ENCODE measurements at places on chromosomes 3 and 15.

GRCh38 chr3:195821403-195822130, 9.8 kb upstream of the MUC4 start:
- no peak for DNase-seq

DNA sequence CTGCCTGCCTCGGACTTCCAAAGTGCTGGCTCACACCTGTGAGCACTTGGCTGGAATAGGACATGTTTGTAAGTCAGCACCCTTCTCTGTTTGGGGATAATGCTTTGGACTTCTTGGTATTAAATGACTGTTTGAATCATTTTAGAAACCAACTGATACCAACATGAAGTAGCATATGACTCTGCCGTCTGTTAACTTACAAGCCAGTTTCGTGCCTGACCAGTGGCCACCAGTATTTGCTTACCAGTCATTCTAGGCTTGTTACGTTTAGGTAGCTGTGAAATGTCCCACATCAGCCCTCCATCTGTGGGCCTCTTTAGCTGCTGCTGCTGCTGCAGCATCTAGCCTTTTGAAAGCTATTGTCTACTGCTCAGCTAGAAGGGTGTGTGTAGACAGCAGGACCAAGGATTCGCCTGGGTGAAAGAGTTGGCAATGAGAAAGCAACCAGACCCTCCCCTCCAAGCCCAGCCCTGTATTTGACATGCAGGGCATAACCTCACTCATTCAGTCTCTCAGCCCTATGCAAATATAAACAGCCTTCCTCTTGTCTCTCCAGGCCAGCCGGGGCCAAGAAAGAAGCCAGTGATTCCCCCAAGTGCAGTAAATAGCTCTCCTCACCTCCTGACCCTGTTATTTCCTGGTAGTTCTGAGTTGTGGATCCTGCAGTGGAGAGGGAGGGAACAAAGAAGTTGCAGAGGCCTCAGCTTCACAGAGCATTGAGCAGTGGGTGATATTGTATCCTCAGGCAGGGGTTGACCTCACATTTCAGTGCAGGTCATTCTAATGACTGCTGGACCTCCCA, 51.0 kb downstream of the NKIRAS1 start:
- peak; percentile 38 for DNase-seq

DNA sequence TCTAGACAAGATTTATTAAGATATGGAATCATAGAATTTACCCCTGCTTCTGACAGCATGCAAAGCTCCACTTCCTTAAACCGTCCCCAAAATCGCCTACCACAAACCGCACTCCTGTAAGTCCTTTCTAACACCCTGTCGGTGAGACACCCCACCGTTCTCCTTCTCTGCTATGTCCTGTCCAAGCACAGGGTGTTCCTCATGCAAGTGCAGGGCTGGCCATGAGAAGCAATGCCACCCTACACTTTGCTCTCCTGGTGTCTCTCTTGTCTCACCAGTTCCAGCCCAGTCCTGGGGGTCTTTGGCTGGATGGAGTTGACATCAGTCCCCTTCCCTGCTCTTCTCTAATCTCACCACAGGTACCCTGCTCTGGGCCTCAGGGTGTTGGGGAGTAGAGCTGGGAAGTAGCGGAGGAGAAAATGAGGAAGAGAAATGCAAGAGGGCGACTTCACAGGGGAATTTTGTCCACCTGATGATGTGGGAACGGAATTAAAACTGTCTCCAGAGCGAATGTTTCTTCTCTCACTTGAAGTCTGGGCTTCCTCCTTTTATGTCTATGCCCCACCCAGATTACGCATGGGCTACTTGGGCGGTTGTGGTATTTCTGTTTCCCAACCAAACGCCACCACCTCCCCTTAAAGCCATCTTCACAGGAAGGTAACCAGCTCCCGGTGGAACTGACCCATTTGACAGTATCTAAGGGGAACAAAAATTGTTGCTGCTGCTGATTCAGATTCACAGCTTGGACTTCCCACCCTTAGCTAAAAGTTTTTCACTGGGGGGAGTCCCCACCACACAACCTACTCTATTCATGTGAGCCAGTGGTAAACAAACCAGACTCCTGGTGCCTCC, 49.9 kb downstream of the CASR start:
- no peak for DNase-seq

DNA sequence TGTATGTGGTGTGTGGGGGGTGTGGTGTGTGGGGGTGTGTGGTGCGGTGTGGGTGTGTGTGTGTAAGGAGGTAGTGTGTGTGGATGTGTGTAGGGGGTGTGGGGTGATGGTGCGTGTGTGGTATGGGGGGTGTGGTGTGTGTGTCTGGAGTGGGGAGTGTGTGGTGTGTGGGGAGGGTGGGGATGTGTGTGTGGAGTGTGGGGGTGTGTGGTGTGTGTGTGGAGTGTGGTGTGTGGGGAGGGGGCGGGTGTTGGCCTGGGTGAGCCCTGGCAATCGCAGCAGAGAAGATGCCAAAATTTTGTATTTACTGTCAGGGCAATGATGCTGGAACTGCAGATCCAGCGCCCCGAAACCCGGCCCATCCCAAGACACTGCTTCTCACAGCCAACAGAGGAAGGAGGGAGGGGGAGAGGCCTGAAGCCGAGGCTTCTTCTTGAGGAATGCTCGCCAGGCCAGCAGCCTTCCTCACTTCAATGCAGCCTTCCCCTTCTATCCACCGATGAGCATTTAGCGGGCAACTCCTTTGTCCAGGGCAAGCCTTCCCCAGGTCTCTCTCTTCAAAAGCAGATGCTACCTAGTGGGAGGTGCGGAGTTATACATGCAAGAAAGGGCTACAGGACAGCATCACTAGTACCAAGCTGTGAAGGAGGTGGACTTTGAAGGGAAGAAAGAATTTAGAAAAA, 11.9 kb upstream of the SRP14 start:
- DNase-seq: peak; percentile 32

GRCh38 chr3:57978316-57978715, 29.9 kb upstream of the FLNB start:
- DNase-seq: no peak

GRCh38 chr3:68483041-68483440, 449.3 kb downstream of the TAFA4 start:
- DNase-seq: no peak

DNA sequence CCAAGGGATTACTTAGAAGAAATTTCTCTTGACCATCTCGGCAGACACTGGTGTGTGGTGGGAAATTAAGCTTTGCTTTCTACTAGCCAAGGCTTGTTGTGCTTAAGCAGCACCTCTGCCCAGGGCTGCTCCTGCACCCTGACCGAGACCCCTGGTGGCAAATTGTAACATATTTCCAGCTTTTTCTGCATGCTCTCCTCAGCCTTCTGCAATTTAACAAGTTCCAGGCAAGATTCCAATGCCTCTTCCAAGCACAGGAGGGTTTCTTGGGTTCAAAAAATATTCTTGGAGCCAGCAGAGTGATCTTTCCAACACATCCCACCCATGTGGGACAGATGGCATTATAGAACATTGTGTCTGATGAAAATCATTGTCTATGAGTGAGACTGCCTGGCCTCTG, 210.5 kb downstream of the CLSTN2 start:
- DNase-seq: no peak

DNA sequence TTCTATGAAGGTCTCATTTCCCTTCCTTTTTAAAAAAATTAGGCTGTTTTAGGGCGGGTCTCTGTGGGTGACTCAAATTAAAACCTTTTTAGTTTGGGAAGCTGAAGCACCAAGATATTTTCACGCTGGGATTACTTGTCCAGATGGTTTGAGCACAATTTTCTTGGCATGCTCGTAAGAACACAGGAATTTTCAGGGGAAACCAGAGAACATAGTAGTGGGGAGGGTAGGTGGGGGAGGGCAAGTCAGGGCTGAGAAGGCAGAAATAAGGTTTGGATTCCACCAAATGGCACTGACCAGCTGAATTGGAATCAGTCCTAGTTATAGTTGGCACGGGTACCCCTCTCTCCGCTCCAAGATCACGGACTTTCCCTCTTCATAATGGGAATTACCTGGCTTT, 97.3 kb upstream of the LRIG1 start:
- peak; percentile 76 for DNase-seq

GRCh38 chr15:76313731-76314130, 2.5 kb upstream of the ETFA start:
- no peak for DNase-seq

DNA sequence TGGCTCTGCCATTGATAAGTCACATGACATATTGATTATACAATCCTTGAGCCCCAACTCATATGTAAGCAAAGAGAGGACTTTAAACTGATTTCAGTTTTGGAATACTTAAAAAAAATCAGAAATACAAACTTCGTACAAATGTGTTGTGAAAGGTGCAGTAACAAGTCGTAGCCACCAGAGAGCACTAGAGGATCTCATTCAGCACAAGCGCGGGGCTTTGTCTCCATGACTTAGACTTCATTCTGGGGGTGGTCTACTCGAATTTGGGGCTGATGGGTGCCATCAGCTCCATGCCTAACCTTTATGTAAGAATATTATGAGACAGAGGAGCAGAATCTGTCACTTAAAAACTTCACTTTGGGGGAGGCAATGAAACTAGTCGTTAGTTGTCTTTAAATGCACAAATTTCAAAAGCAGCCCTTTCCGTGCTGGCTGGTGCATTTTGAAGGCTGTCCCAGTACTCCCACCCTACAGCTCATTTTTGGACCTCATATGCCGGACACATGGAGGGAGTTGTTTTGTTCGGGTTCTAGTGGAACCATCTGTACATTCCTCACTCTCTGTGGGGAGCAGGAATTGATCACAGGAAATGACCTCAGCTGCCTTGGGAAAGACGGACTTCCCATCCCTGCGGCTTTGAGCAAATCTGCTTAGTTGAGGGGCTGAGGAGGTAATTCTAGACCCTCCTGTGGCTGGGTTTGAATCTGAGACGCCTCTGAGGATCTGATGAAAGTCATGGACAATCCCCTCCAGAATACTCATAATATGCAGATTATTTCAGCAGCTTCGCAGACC, 27.5 kb upstream of the MASP1 start:
- DNase-seq: peak; percentile 73

DNA sequence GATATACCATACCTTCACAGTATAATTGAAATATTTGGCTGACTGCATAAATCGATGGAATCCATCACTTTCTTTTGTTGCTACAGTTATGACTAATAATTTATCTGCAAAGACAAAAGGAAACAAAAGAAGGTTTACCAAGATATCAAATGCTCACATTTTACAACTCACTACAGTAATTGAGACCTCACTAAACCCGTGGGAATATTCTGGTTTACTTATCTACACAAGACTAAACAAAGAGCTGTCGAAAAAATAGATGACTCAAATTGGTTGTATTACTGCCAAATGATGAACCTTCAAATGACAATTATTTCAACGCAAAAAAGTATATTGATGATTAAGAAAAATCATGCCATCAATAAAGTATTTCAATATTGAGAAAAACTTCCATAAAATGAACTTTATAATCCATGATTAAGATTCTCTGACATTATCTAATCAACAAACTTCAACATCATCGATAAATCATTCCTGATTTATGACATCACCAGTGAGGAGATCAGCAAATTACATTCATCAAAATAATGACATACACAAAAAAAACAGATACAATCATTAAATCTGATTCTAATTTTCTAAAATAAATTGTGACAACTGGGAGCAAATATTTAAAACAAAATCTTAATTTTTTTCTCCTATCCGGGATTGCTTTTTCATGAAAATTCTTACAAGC, 36.7 kb downstream of the PLOD2 start:
- no peak for DNase-seq

- no peak for DNase-seq
Observed at GRCh38 chr15:100242989-100243388, 98.8 kb downstream of the ADAMTS17 start.

GRCh38 chr15:101210466-101210865, 41.4 kb downstream of the CHSY1 start:
- peak; percentile 29 for DNase-seq

GRCh38 chr15:80685628-80686027, 9.5 kb upstream of the ABHD17C start:
- no peak for DNase-seq

- no peak for DNase-seq
Observed at GRCh38 chr15:76258460-76258859, 52.8 kb downstream of the ETFA start.

GRCh38 chr3:100087198-100087597, 27.1 kb downstream of the FILIP1L start:
- peak; percentile 45 for DNase-seq

DNA sequence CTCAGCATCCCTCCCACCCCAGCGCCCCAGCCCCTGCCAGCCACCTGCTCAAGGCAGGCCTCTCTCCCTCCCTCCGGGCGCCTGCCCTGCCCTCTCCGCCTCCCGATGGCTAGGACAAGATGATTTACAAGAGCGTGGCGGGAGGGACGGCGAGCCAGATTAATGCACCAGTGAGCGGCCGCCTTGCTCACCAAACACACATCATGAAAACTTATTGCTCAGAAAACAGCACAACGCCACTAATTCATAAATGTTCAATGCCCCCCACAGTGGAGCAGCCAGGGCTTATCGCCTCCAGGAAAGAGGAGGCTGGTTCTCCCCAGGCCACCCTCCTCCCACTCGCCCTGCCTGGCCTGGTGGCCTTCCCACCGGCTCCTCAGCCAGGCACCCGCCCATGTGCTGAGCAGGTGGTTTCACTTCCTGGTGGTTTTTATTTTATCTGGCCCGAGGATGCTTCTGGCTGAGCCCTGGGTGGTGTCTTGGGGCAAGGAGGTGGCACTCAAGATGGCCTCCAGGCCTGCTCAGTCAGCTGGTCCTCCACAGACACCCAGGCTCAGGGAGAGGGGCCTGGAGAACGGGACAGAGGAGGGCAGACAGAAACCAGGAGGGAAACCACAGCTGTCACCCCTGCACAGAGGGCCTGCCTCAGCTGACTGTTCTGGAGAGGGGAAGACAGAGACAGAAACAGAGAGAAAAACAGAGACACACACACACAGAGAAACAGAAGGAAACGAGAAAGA, 284.9 kb downstream of the UACA start:
- DNase-seq: no peak

DNA sequence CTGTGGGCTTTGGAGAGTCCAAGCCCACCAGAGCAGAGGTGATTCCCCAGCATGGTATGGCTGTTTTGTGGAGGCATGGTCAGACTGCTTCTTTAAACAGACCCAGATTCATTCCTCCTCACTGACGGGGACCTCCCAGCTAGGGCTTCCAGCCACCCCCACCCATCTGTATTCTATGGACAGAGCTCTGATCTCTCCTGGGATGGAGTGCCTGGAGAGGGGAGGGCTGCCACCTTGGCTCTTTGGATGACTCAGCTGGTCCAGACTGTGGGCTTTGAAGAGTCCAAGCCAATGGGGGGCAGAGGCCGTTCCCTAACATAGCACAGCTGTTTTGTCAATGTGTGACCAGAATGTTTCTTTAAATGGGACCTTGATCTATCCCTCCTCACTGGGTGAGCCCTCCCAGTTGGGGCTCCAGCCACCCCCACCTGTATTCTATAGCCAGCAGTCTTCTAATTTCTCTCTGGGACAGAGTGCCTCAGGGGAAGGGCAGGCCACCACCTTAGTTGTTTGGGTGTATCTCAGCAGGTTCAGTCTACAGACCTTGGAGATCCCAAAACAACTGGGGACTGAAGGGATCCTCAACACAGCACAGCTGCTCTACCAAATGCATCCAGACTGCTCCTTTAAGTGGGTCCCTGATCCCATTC, 122.0 kb upstream of the OSTN start:
- peak; percentile 19 for DNase-seq

- DNase-seq: no peak
Observed at GRCh38 chr3:127391436-127392155, 103.8 kb upstream of the PRR20G start.
